Amniotic stem cell (primary cell): ENCODE measurements at places on chromosomes 11 and 22.

GRCh38 chr11:128492903-128493569, 94.3 kb downstream of the ETS1 start:
- no peak for DNase-seq

- DNase-seq: no peak
Measured at GRCh38 chr11:18223591-18224387, 12.8 kb downstream of the SAA4 start.

DNA sequence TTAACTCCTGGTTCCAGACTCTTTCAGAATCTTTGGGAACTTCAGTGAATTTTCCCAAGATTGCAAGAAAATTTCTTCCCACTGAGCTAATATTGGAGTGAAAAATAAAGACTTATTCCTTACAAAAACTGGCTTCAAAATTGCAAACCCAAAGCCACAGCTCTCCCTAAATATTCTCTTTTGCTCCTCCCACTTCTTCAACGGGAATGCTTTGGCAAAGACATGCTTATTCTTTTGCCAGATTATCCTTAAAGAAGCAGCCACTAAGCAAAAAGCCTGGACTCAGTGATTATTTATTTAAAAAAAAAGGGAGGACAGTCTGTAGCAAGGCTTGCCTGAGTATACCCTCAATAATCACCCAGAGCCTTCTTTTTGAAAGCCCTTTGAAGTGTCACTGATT, 902.4 kb upstream of the CCDC90B start:
- DNase-seq: no peak

DNA sequence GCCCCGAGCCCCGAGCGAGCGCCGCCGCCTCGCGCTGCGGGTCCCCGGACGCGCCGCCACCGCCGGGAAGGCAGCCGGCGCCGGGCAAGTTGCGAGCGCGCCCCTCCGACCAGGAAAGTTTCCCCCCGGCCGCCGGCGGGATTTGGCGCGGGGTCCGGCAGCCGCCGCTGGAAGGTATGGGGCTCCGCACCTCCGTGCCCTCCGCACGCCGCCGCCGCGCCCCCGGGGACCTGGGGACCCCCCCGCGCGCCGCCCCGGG, 281 bp downstream of the TSPAN18 start:
- no peak for DNase-seq

DNA sequence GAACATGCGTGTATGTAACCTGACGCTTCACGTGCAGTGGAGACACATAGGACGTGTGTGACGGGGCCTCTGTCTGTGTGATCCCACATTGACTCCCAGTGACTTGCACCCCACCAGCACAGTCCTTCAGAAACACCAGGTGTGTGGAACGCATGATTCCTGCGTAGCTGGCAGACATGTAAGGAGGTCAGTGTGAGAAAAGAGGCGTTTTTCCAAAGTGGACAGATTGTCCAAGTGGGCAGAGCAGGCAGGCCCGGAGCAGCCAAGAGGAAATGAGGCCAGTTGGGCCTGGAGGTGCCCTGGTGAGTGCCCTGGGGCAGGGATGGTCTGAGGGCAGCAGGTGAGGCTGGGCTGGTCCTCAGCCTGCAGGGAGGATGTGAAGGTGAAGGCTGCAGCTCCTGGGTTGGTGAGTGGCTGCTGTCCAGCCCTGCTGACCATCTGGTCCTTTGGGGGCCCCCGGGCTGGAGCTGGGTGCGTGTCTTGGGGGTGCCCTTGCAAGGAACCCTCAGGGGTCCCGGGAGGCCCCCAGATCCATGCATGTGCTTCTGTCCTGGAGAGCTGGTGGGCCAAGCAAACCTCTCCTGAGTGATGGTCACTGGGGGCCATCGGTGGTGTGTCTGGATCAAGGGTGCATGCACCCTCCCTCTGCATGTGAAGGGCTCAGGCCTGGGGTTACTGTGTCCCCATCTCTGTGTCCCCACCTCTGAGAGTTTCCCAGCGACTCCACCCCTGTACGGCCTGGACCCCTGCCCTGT, 26.6 kb downstream of the SHANK3 start:
- no peak for DNase-seq

DNA sequence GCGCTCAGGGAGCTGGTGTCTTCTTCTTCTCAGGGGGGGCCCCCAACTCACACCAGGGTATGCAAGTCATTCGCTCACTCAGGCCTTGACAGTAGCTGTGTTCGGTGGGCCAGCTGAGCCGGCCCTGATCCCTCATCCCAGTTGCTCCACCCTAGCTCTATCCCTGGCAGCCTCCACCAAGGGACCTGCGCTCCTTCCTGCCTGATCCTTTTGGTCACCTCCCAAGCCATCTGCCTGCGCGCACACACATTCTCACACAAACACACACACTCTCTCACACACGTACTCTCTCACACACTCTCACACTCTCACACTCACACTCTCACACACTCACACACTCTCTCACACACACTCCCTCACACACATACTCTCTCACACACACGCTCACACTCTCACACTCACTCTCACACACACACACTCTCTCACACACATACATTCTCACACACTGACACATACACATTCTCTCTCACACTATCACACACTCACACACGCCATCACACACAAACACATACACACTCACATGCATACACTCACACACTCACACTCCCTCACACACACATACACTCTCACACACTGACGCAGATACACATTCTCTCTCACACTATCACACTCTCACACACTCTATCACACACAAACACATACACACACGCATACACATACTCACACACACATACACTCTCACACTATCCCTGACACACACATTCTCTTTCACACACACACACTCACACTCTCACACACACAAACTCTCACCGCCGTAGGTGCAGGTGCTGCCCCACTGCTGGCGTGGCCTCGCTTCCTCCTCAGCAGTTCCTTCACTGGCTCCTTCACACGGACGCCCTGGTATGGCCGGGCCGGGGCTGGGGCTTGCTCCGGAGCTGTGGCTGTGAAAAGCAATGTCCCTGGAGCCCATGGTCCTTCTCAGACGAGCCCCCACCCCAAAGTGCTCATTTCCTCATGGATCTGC, 20.8 kb downstream of the POU2AF1 start:
- no peak for DNase-seq

GRCh38 chr22:43183496-43184277, 3.2 kb downstream of the TTLL12 start:
- no peak for DNase-seq

DNA sequence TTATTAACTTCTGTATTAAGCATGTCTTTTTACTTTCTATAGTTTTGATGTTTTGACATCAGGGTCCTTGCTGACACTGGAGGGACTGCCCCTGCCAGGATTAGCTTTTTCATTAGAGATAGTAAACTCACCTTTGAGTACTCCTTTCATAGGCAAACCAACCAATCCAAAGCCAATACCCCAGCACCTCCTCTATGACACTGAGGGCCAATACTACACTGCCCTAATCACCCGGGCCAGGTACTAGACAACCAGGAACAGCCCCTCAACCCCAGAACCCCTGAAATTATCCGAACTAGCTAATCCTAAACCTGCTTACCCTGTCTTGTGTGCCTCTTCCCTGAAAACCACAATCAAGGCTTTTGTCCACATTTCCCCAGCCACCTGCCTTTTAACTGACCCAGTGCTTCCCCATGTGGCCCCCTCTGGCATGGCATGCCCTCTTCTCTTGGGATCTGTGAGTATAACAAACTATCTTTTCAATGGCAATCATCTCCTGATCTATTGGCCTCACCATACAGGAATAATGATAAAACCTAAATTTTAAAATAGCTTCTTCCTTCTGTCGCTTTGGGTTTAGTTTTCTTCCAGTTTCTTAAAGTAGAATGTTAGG, 31.2 kb downstream of the RAB6A start:
- no peak for DNase-seq
